ENCODE measurements at places on chromosomes 7 and 10.

DNA sequence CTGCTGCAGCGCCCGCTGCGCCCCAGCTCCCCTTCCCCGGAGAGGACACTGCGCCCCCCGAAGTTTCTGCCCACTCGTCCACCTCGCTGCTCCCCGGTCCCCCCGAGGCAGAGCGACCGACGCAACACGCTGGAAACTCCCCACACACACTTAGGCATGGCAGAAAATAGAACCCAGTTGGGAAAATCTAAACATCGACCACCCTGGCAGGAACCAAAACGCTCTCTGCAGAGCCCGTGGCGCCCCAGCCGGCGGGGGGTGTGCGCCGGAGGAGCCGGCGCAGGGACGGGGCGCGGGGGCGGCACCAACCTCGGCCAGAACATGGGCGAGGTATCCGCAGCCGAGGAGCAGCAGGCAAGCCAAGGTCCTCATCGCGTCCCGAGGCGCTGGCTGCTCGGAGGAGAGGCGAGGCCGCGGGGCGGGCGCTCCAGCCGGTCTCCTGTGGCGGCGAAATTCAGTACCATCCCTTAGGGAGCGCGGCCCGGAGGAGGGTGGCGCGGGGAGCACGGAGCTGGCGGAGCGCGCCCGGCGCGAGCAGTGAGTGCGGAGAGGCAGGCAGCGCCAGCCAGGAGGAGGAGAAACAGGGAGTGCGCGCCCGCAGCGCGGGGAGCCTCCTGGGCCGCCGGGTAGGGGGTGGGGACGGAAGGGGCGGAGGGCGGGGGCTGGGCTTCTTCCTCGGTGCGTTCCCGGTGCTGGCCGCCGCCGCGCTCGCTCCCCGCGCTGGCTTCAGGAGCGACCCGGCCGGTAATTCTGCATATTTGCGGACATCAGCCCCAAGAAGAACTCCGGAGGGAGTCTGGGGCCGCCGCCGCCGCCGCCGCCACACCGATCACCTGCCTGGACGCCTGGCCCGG is 789 bp downstream of the PDGFA start:
- no peak for DNase-seq

DNA sequence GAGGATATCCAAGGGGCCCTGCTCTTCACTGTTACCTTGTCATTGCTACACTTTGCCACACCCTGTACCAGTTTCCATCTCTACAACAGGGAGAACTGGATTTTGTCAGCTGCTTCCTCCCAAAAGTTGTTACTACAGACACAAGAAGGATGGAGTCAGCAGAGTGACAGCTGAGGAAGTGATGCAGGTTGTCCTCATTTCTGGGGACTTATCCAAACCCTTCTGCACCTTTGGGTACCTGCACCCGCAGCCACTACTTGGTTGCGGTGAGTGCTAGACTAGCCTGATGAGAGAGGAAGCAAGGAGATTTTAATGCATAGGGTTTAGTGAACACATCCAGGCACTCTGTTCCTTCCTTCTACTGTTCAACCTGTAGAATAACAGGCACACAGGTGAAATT is 281.0 kb downstream of the RPS24 start:
- no peak for DNase-seq

GRCh38 chr10:28733647-28734046 is 56.3 kb downstream of the BAMBI start:
- no peak for DNase-seq

- DNase-seq = no peak
Measured at GRCh38 chr7:158531661-158532060, 56.0 kb downstream of the PTPRN2 start.

- DNase-seq = no peak
Measured at GRCh38 chr10:29973921-29974320, 85.5 kb downstream of the JCAD start.

DNA sequence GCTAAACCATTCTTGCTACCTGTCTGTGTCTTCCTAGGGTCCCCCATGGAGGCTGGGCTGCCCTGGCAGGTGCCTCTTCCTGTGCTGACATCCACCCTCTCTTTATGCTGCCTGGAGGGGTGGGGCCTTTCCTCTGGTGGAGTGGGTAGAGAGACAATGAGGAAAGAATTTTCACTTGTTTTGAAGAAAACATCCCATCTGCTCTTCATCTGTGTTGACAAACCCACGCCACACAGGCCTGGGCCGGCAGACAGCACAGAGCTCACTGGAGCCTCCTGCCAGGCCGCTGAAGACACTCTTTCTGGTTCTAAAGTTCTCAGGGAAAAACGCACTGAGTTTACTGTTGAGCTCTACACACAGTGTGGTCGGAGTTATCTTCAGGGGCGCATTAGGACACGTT is 328.2 kb downstream of the GLRX3 start:
- no peak for DNase-seq

DNA sequence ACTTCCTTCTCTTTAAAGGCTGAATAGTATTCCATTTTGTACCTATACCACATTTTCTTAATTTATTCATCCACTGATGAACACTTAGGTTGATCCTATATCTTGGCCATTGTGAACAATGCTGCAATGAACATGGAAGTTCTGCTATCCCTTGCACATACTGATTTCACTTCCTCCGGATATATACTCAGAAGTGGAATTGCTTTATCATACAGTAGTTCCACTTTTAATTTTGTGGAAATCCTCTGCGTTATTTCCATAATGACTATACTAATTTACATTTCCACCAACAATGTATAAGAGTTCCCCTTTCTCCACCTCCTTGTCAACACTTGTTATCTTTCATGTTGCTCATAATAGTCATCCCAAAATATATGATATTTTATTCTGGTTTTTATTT is 312.6 kb downstream of the PLXDC2 start:
- no peak for DNase-seq

DNA sequence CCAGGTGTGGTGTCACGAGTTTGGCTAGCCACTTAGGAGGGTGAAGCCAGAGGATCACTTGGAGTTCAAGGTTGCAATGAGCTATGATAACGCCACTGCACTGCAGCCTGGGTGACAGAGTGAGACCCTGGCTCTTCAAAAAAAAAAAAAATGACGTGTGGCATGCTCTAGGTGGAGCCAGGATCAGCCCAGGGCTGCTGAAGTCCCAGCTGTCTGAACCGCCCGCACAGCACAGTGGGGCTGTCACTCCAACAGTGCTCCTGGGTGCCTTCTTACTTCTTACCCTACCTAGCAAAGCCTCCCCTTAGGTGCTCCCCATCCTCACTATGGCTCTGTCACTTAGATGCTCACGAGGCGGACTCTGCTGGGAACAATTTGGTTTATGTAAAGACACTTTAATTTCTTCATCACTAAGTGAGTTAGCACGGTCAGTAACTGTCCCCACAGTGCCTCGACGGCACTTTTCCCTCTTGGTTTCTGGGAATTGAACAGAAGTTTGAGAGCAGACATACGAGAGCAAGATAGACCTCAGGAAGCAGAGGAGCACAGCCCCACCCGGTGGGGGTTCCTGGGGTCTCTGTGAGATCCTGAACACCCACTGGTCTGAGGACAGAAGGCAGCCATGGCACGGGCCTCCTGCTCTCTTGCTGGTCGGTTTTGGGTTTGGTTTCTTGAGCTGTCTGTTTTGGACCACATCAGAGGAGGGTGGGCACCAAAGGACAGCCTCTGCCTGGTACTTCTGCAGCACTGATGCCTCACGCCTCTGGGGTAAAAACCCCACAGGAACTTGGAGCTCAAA is 66.2 kb upstream of the BTBD16 start:
- DNase-seq = no peak

DNA sequence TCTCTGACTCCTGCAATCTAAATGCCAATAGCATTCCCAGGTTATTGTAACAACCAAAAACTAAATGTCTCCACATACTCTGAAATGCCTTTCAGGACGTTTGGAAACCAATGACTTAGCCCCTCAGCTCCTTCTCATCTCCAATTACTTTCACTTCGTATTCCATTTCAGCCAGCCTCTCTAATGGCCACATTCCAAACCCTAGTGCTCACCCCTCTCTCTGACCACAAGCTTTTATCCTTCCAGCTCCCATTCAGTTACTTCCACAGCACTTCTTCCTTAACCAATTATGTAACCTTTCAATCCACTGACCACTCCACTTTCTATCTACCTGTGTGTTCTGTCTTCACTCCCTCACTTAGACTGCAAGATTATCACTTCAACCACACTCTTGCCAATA is 4.3 kb downstream of the NOC3L start:
- DNase-seq = no peak

- DNase-seq = no peak
Measured at GRCh38 chr7:92634924-92635519, 44.8 kb upstream of the FAM133B start.

- no peak for DNase-seq
Measured at GRCh38 chr10:102327002-102327401, 68.5 kb upstream of the NFKB2 start.

- DNase-seq = peak; percentile 12
Measured at GRCh38 chr7:142516038-142516501, 233.2 kb upstream of the PRSS1 start.

DNA sequence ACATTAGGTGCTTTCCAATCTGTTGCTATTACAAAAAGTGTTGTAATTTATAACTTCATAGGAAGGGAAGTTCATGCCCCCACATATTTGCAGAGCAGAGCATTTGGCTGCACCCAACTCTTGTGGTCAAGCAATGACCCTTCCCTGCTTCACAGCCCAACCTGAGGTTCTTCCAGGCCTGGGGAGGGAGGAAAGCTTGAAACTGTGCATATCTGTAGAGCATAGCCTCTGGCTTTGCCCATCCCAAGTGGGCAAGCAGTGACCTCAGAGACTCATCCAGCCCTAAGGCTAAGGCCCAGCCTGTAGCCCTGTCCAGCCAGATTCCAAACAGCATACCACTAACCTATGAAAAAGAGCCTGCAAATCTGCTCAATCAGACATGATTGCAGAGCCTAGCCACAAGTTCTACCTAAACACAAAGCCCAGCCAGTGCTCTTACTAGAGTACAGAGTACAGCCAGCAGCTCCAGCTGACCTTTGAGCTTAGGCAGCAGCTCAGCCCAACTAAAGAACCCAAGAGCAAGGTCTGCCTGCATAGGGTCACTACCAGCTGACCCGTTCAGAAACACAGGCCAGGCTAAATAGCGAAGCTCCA is 14.4 kb upstream of the GSTK1 start:
- DNase-seq = no peak

GRCh38 chr7:25665374-25665773 is 437.1 kb upstream of the NPVF start:
- DNase-seq = no peak

GRCh38 chr10:25766213-25766612 is 167.8 kb upstream of the MYO3A start:
- DNase-seq = no peak

DNA sequence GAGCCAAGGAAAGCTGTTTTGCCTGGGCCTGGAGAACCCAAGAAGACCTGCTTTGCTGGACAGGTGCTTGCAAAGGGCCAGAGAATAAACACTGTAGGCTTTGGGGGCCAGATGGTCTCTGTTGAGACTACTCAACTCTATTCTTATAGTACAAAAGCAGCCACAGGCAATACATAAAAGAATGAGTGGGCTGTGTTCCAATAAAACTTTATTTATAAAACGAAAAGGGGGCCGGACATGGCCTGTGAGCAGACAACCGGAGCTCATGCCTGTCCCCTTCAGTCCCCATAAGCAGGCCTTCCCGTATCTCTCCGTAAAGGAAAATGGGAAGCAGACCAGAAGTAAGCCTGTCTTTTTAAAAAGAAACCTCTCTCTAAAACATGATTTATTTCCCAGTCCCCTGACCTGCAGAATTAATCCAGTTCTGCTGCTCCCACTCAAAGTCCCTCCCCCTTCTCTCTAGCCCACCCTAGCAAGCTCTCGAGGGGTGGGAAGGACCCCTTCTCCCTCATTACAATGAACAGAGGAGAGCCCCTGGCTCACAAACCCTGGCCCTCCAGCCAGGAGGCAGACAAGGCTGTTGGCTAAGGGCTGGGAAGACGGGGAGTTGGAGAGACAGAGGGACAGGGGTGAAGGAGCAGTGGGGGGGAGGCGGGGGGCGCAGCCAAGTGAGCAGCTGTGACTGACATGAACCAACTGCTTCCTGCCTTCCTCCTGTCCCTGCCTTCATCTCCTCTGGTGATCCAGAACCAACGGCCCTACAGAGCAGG is 177.8 kb downstream of the NEURL1 start:
- no peak for DNase-seq

- DNase-seq = no peak
Measured at GRCh38 chr7:157010588-157011332, at the start of gene MNX1. MNX1 (minus strand) TSS chr7:157010663; CDS start chr7:157010350, 313 bp downstream.

DNA sequence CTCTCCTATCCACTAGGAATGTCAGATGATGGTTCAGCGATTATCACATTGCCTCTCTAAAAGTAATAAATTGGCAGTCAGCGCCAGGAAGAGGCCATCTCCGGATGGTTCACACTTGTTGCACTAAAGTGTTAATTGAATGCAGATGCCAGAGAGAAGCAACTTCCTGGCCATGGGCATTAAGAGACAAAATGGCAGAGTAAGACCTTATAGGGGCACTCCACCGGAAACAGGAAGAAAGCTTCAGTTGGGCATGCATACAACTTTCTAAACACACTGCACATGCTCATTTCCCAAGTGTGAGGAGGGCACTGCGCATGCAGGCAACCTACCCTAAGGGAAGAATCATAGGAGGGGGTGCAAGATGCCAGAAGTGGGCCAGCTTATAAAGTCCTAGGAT is 71.7 kb upstream of the AUTS2 start:
- DNase-seq = no peak

GRCh38 chr7:105904064-105904463 is 27.7 kb upstream of the ATXN7L1 start:
- DNase-seq = no peak

DNA sequence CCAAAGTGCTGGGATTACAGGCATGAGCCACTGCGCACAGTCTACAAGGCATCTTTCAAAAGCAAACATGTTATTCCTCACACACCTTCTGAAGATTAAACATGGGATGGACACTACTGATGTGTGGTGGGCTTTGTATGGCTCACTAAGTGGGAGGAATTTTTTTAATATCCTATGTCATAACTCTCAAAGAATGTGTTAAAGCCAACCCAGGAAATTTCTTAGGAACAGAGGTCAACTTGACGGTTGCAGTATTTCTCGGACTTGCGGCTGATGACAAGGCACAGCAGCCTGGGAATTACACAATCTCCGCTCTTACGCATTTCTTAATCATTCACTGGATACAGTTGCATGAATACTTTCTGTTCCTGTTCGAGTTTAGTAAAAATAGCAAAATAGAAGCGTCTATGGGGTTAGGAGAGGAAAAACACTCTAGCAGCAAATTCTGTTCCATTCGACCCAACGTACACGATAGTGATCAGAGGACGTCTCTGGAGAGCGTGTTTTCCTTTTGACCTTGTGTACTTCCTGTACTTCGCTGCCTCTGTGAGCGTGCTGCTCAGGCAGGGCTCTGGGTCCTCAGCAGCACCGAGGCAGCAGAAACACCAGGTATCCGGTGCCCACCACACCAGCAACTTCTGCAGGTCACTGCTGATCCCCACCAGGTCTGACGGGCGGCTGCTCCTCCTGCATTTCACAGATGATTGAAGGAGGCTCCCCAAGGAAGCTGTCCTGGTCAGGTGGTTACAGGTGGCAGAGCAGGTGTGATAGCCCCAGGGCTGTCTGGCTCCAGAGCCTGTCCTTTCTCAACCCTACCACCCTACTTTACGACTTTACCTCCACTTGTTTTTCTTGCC is 26.4 kb upstream of the SRGN start:
- DNase-seq = peak; percentile 25

GRCh38 chr7:155763691-155764437 is 48.4 kb downstream of the SHH start:
- DNase-seq = peak; percentile 15

- no peak for DNase-seq
Measured at GRCh38 chr10:43940898-43941837, 292.5 kb upstream of the ZNF32 start.

GRCh38 chr7:25597946-25598345 is 369.7 kb upstream of the NPVF start:
- DNase-seq = no peak

GRCh38 chr10:132847416-132847777 is 61.5 kb upstream of the NKX6-2 start:
- DNase-seq = no peak

- no peak for DNase-seq
Measured at GRCh38 chr10:43075612-43076003, 1.3 kb upstream of the RET start.

Measured in stimulated activated CD8-positive, alpha-beta memory T cell treated with anti-CD3 and anti-CD28 coated beads, Interleukin-12 subunit alpha, Interleukin-12 subunit beta, amount 100 ng/mL, for 1 hour (primary cell).